Bronchial epithelial cell (primary cell): ENCODE measurements at places on chromosomes 16 and 17. TPM values are rescaled to one million over a fixed set of nuclear protein-coding genes. Genes with fewer than 3 reads are reported as not detected.

Gene NXPH3
- total RNA-seq: not detected in 2 replicates

Gene SBK1
- total RNA-seq: under 0.01 TPM in 2 replicates

Gene TACO1
- total RNA-seq: 11.5 and 11.6 TPM in 2 replicates

Gene ZSCAN10
- total RNA-seq: not detected in 2 replicates

Gene ZP2
- total RNA-seq: not detected in 2 replicates

Gene SLC47A1
- 1.3 and 1.6 TPM in 2 replicates for total RNA-seq

Gene COG4
- 45.3 and 46.7 TPM in 2 replicates for total RNA-seq

Gene SMIM36
- not detected in 2 replicates for total RNA-seq

Gene BCL6B
- not detected in 2 replicates for total RNA-seq

Gene TPSG1
- total RNA-seq: not detected in 2 replicates

Gene CCL16
- not detected in 2 replicates for total RNA-seq

Gene HIC1
- total RNA-seq: 0.64 and 1.3 TPM in 2 replicates

Gene RHBDL3
- total RNA-seq: not detected in 2 replicates

Gene CRISPLD2
- total RNA-seq: 0.26 and 0.53 TPM in 2 replicates

Gene HS3ST3A1
- total RNA-seq: 0.13 and 0.53 TPM in 2 replicates

Gene ADGRG1
- total RNA-seq: 21.1 and 45.3 TPM in 2 replicates
